T-helper 9 cell (primary cell): ENCODE measurements at places on chromosomes 6 and 20.

GRCh38 chr6:109595998-109596397 lies 95.0 kb downstream of the AK9 start:
- no peak for DNase-seq

DNA sequence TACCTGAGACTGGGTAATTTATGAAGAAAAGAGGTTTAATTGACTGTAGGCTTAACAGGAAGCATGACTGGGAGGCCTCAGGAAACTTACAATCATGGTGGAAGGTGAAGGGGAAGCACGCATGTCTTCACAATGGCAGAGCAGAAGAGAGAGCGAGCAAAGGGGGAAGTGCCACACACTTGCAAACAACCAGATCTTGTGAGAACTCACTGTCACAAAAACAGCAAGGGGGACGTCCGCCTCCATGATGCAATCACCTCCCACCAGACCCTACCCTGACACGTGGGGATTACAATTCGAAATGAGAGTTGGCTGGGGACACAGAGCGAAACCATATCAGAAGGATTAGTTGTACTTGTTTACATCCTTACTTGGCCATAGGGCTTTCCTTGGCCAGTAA lies 49.7 kb downstream of the FIG4 start:
- DNase-seq, result no peak

GRCh38 chr20:62722627-62723026 lies 14.0 kb downstream of the NTSR1 start:
- DNase-seq, result no peak

- no peak for DNase-seq
These were observed 57.3 kb downstream of the AHI1 start for GRCh38 chr6:135440087-135440792.

DNA sequence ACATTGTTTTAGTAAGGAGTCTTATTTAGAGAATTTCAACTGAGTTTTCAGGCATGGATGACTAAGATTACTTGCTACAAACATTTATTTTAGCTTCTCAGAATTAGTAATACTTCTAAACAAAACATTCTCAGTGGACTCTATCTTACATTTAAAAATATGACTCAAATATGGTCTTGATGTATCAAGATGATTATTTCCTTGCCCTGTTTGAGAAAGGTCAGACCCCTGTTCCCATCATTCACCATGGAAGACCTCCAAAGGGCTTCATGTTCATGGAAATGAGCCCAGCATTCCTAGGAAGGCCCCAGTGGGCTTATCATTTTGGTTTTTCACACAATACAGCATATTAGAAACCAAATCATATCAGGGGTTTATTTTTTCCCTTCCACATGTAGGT lies 24.6 kb upstream of the TRPC4AP start:
- DNase-seq, result no peak

- DNase-seq, result no peak
These were observed 87.6 kb downstream of the FOXA2 start for GRCh38 chr20:22496817-22497216.

- DNase-seq, result no peak
These were observed 3.0 kb upstream of the LAMA4 start for GRCh38 chr6:112257178-112257855.

DNA sequence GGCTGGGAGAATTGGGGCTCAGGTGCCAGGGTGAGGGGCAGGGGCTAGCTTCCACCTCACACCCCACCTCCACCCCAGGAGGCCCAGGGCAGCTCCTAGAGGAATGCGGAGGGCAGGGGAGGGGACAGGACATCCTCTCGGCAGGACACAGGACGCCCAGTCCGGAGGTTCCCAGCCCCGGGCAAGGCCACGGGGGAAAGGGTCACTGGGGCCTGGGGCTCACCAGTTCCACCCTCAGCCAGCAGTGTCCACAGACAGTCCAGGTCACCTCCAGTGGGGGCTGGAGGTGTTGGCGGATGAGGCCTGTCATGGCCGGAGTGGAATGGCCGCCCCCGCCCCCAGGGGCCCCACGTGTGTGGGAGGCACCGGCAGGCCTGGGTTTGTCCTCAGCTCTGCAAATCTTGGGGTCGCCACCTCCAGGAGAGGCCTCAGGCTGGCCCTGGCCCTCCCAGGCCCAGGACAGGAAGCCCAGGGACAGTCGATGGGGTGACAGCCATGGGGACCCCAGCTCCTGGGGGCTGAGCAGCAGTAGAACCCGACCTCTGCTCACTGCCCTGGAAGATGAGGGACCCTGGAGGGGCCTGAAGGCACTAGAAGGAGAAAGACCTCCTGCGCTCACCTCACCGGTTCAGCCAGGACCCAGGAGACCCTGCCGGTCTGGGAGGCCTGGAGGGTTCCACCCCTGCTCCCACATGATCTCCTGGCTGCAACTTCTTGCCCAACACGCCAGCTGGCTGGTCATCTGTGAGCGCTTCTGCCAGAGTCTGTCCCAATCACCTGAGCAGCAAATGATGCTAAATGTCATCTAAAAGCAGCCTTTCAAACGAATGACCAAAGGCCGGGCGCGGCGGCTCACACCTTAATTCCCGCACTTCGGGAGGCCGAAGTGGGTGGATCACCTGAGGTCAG lies 13.0 kb upstream of the ABHD16B start:
- DNase-seq, result no peak

GRCh38 chr20:37796121-37796520 lies 102.3 kb downstream of the CTNNBL1 start:
- no peak for DNase-seq

DNA sequence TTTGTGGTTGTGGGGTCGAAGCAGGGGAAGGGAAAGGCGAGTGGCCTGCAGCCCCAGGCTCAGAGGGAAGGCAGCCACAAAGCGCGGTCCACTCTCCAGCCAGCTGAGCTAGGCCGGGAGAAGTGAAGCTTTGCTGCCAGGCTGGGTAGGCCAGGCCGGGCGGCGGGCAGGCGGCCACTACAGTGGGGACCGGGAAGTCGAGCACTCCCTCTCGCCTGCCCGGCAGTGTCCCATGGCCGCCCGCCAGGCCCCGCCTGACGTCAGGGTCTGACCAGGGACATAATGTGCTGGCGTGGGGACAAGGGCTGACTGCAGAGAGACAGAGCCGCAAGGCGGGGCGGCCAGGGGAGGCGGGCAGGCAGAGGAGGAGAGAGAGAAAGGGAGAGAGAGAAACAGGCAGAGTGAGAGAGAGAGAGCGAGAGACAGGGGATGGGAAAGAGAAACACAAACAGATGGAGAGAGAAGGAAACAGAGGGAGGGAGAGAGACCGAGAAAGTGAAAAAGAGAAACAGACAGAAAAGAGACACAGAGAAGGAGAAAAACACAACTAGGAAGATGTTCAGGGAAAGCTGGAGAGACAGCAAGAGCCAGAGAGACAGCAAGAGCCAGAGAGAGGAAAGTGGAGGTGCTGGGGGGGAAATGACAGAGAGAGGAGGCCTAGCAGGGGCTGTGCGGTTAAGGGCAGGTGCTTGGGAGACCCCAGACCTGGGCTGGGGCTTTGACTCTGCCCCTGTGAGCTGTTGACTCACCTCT lies 94.5 kb upstream of the PTPN1 start:
- no peak for DNase-seq

DNA sequence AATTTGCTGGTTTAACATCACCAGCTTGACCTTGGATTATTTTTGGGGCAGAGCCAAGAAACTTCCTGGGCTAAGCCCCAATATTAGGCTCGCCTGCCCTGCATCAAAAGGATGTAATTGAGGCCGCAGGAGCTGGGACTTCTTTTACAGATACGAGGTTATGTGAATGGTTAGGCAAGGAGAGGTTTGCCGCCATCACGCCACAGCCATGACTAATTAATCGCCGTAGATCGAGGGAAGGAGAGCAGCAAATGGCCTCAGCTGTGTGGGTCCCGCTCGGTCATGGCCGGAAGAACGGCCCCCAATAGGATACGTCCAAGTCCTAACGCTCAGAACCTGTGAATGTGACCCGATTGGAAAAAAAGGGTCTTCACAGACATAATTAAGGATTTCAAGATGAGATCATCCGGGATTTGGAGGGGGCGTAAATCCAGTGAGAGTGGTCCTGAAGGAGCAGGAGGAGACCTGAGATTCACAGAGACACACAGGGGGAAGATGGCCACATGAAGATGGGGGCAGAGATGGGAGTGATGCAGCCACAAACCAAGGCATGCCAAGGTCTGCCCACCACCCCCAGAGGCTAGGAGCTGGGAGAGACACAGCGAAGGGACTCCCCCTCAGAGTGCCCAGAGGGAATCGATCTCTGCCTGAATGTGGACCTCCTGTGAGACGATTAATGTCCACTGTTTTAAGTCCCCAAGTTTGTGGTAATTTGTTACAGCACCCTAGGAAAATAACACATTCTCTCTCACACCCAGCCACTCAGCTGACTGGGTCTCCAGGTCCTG lies 10.0 kb upstream of the BNIP5 start:
- DNase-seq, result no peak

DNA sequence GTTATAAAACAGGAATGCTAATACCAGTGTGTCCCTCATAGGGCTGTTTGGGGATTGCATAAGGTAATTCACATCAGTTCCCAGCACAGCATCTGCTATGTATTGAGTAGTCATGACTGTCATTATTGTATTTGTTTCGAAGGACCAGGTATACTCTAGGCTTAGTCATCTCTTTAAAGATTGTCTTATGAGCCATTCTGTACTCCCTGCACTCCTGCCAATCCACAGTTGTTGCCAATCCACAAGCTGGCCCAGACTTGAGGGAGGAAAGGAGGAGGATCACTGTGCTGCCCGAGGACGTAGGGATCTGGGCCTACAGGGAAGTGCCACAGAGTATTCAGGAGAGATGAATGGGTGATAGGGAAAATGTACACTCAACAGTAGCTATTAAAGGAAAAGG lies 113.0 kb upstream of the TIAM2 start:
- DNase-seq, result no peak

GRCh38 chr6:84141521-84141920 lies 85.9 kb downstream of the CEP162 start:
- DNase-seq, result no peak
